CD4-positive, alpha-beta T cell treated with Interleukin-10 for 1 hour (primary cell): ENCODE measurements at places on chromosomes 2 and 18.

GRCh38 chr2:104262714-104263113, 591.2 kb upstream of the POU3F3 start:
- no peak for DNase-seq

DNA sequence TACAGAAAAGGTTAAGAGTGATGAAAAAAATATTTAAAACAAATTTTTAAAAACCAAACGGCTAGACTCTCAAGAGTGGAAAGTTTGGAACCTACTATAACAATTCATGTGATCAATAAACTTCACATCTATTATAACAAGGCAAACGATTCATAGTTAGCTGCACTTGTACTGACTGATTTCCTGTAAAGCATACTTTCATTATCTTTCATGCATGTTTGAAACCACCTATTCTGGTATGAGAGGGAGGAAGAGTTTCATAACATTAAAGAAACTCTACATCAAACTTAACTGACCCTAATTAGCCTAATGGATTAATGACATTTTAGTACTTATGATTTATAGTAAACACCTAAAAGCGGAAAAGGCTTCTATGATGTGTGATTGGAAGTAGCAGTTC, 43.7 kb upstream of the VWC2L start:
- DNase-seq = no peak

DNA sequence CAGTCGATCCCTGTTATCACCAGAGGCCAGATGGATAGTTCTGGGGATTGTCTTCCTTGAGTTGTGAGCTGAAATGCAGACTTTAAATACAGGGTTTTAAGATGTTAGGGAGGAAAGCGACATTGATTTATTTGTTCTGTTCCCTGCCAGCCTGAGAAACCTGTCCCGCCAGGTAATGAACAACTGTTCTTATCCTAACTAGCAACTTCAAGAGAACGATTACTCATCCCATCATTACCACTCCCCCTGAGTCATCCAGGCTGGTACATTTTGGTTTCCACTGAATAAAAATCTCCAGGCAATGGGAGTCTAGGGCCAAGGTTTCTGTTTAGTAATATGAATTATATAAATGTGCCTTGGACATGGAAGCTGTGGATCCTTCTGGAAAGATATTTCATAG, 131.2 kb downstream of the LYPD6B start:
- no peak for DNase-seq

GRCh38 chr18:42373584-42373983, 418.6 kb downstream of the PIK3C3 start:
- no peak for DNase-seq

DNA sequence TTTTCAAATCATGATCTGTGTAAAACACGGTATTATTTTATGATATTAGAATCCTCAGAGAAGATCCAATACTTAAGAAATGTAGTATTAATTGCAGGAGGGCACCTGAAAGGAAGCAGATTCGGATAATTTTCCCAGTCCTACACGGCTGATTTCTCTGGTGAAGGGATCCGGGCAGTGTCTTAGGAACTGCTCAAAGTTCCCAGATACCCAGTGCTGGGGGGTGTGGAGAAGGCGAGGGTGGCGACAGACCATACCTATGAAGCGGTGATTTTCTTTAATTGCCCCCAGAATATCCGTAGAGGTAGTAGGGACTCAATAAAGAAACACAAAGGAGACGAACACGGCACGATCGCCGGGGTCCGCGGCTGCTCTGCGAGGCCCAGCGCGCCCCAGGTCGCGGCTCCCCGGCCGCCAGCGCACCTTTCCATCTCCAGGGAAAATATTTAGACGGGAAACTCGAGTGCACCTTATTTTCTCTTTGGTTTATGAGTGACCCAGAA, 1.4 kb upstream of the SOX11 start:
- DNase-seq = no peak

DNA sequence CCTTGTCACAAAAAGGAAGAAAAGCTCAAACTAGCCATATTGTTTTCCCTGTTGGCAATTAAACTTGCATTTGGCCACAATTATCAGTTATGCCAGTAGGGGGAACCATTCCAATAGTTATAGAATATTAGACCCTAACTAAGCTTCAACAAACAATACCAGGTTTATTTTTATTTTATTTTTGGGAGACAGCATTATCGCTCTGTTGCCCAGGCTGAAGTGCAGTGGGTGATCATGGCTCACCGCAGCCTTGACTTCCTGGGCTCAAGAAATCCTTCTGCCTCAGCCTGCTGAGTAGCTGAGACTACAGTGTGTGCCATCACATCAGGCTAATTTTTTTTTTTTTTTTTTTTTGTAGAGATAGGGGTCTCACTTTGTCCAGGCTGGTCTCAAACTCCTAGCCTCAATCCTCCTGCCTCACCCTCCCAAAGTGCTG, 102.1 kb downstream of the ATAD2B start:
- DNase-seq = peak; percentile 70

GRCh38 chr2:18402831-18403230, 157.6 kb downstream of the RDH14 start:
- no peak for DNase-seq

- peak; percentile 22 for DNase-seq
Observed at GRCh38 chr2:85318222-85319074, 9.3 kb downstream of the TGOLN2 start.

GRCh38 chr2:182971820-182972547, 66.3 kb downstream of the NCKAP1 start:
- no peak for DNase-seq

DNA sequence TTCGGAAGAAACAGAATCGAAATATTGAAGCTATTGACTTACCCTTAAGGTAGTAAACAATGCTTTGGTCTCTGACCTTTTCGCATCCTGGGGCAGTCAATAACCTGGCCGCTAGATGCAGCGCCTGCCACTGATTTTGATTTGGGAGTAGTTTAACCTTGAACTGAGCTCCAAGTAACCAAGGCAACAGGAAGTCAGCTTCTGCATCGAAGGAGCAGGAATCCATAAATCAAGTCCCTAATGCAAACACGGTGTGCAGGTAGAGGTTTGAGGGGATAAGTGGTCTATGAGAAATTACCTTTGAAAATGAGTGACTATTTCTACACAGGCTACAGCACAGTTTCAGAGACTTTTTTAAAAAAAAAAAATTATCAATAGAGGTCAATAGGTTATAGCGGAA, 353.5 kb downstream of the SETBP1 start:
- DNase-seq = no peak

DNA sequence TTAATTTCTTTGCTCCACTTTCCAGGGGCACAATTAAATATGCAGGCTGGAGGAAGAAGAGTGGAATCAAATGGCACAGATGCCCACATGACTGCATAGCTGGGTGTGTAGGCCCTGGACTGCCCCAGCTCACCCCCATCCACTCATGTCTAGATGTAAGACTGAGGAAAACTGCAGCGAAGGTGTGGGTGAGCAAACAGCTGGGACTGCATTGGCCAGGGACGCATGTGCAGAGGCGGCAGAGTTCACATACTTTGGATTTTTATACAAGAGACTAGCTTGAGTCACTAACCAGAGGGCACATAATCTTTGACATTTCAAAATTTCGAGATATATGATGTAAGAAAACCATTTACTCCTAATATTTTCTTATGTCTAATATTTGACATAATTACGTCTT, 60.1 kb downstream of the SPIRE1 start:
- DNase-seq = no peak

DNA sequence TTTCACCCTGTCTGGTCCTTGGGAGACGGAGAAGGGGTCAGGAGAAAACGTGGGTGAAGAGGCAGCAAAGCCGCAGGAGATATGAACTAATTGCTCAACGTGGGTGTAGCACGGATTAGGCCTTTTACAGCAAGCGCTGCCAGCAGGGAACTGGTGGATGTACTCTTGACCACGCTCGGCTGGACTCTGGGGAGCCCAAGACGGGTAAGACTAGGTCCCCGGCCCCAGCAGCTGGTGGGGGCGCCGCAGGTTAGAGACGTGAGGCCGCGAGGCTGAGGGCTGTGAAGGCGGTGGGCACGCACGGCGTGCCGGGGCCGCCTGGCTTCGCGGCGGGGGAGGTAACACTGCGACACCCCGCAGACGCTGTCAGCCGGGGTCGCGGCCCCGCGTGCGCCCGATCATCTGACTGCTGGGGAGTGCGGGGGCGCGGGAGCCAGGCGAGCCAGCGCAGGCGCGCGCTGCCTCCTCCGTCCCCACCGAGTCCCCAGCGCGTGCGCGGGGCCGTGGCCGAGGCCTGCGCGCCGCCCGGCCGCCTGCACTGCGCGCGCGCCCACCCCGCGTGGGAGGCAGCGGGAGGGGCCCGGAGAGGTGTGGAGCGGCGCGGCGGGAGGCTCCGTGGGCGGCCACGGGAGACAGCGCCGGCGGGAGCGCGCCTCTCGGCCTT, at the start of gene CLIP4:
Gene CLIP4 (plus strand): TSS at position 470 of the 664 bp plus-strand sequence. CDS start 5,974 bp downstream, outside the sequence.
- peak; percentile 80 for DNase-seq

GRCh38 chr2:44930274-44931197, 11.0 kb upstream of the SIX3 start:
- no peak for DNase-seq

DNA sequence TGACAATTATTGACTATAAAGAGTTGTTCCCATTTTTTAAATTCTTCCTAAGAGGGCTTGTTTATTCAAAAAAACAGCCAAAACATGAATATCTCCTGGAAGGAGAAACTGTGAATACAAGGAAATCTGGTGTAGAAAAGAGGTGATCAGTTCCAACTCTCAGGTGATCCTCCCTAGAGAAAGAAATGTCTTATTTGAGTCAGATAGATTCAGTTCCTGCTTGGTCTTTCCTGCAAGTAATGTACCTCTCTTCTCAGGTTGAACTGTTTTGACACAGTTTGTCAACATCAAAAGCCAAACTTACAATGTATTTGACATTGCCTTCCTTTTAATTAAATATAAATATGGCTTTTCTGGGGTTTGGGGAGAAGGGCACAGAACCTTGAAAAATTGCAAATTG, 567.4 kb downstream of the ARHGAP15 start:
- DNase-seq = no peak

DNA sequence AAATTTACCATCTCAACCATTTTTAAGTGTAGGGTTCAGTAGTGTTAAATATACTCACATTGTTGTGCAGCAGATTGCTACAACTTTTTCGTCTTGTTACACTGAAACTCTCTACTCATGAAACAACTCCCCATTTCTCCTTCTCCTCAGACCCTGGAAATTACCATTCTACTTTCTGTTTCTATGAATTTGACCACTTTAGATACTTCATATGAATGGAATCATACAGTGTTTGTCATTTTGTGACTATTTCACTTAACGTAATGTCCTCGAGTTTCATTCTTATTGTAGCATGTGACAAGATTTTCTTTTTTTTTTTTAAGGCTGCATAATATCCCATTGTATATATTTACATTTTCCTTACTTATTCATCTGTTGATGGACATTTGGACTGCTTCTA, 203.8 kb downstream of the PLCL1 start:
- no peak for DNase-seq

- no peak for DNase-seq
Observed at GRCh38 chr2:138496096-138496651, 5.4 kb upstream of the SPOPL start.

DNA sequence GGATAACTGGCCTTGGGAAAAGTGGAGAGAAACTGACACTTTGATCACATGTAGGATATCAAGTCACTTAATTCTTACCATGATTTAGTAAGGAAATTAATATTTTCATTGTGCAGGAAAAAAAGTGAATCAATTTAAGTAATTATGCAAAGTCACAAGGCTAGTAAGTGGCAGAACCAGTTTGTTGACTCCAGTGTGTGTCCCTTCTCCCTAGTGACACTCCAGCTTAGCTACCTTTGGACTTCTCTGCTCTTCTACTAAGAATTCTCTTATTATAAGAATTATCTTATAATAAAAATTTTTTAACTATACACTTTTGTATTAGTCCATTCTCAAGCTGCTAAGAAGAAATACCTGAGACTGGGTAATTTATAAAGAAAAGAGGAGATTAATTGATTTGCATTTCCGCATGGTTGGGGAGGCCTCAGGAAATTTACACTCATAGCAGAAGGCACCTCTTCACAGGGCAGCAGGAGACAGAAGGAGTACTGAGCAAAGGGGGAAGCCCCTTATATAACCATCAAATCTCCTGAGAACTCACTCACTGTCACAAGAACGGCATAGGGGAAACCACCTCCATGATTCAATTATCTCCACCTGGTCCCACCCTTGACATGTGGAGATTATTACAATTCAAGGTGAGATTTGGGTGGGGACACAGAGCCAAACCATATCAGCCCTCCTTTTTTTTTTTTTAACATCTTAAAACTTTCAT, 13.6 kb downstream of the COL4A4 start:
- no peak for DNase-seq

- no peak for DNase-seq
Observed at GRCh38 chr2:95530734-95531133, 46.2 kb upstream of the TRIM43B start.

- DNase-seq = no peak
Observed at GRCh38 chr2:118479020-118479419, 368.4 kb downstream of the EN1 start.

GRCh38 chr18:78523850-78524249, 455.8 kb upstream of the SALL3 start:
- no peak for DNase-seq

GRCh38 chr18:3305354-3305762, 43.4 kb downstream of the MYL12B start:
- peak; percentile 57 for DNase-seq

DNA sequence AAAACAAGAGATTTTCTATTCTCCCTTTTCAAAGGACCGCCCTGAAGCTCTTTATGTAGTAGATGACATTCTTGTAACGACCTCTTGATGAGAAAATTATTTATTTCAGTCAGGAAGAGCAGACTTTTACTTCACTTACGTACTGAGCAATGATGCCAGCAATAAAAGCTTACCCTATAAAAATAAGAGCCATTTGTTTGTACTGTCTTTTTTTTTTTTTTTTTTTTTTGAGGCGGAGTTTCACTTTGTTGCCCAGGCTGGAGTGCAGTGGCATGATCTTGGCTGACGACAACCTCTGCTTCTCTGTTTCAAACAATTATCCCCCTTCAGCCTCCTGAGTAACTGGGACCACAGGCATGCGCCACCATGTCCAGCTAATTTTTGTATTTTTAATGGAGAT, 39.2 kb downstream of the CRIM1 start:
- no peak for DNase-seq

DNA sequence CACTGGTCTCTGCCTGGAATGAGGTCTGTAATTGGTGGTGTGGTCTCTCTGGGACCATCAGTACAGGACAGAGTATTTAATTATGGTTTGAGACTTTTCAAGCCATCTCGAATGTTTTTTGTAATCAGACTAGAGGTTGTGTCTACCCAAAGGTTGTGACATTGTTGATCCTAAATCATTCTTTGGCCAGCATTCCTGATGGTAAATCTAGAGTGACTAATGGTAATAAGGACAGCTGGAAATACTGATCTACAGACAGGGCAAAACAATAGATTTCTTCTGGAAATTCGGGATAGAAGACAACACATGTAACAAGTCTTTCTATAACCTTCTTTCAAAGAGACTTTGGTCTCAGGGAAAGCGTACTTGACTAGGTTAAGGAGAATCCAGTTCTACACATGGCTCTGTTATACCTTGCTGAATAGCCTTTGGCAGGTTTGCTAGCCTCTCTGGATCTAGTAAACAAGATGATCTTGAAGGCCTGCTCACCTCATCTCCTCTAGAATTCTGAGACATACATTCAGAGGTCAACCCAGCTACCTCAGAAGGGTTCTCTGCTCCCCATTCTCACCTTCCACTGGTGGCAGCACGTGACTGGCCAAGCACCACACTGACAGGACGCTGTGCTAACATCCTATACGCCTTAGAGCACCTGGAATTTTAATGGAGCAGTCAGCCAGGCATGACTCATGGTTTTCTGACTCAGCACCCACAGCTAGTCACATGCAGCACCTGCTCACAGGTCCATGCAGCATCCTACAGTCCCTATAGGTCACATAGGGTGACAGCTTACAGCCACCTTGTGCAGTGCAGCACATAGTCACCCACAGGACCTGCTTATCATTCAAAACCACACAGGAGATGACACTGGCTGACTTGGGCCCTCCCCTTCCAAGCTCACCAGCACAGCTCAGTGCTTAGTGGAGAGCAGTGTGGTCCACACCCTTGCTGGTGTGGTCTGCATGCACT, 12.2 kb downstream of the PLB1 start:
- DNase-seq = peak; percentile 28
